Stimulated activated CD8-positive, alpha-beta memory T cell treated with anti-CD3 and anti-CD28 coated beads, Interleukin-15, amount 100 ng/mL, for 24 hours (primary cell): ENCODE measurements at places on chromosomes 2 and 18.
A peak's percentile ranks its signal among the peaks of the same experiment; 100 is the strongest.

- no peak for DNase-seq
These were observed 8.6 kb downstream of the GNLY start for GRCh38 chr2:85702800-85703199.

DNA sequence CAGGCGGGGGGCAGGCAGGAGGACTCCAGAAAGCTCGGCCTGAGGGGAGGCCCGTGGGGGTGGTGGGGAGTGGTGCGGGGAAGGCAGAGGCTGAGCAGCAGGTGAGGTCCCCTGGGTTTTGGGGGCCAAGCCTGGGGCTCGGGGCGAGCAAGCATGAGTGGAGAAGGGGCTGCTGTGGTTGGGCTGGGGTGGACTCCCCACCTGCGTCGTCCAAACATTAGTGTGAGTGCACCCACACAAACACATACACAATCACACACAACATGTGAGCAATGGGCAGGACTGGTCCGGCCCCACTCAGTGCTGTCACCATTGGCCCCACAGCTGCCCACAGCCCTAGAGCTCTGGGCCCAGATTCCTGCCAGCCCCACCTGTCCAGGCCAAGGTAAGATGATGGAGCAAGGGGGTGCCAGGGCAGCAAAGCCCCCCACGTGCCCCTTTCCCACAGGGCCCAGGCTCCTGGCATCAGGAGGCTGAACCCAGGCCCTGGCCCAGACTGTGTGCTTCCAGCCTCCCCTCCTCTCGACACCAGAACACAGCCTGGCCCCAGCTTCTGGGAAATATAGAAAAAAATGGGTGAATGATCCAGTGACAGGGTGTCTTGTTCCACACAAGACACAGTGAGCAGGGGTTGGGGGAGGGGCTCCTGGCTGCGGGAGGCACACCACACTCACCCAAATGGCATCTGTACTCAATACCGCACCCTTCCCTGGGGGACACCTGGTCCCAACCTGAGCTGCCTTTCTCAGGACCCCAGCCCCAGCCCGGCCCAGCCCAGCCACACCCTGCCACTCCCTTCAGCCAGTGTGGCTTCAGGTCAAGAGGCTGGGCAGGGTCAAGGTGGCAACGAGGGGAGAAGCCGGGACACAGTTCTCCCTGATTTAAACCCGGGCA is 463 bp upstream of the ALPP start:
- no peak for DNase-seq

GRCh38 chr2:9573013-9573720 is 17.5 kb upstream of the ADAM17 start:
- DNase-seq, result no peak

DNA sequence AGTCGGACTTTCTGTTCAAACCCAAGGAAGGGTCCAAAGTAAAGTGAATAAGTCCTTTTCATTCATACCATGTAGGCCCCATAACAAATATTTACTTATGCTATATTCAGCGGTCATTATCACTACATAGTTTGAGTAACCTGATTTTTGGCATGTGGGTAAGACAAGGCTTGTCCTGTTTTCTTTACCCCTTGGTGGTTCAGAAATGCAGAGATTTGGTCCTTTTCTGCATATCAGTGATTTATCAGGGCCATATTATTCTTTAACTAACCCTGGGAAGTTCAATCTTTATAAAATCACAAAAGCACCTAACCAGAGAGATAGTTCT is 157.4 kb downstream of the GPD2 start:
- DNase-seq, result no peak

- DNase-seq, result no peak
These were observed 727.6 kb upstream of the DDX18 start for GRCh38 chr2:117086943-117087250.

- no peak for DNase-seq
These were observed 686 bp downstream of the HNMT start for GRCh38 chr2:137964859-137965459.

DNA sequence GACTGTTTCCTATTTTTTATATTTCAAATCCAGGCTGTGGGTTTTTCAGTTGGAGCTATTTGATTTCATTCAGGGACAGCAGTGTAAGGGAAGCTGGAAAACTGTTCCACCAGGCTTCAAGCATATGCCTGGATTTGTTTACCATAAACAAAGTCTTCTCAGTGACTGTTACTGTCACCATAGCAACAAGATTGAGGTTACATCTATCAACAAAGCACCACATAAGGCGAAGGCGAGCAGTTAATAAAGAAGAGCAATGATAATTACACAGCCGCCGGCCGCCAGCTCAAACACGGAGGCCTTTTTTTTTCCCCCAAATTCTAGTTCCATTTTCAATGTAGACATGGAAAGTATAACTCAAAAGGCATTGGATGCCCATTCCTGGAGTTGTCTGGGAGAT is 553.7 kb upstream of the SYT4 start:
- DNase-seq, result no peak

- no peak for DNase-seq
These were observed 99.9 kb downstream of the DYM start for GRCh38 chr18:49360582-49360981.

DNA sequence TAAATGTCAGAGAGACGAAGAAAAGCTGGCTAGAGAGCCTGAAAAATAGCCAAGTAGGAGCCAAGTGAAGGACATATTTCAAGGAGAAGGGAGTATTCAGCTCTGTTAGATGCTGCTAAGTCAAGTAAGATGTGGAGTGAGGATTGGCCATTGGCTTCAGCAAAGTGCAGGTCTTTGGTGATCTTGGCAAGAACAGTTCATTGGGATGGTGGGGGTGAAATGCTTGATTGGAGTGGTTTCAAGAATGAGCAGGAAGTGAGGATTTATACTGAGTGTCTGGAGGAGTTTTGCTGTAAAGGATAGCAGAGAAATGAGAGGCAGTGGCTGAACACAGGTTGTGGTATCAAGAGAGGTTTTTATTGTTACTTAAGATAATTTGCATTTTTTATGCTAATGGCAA is 139.7 kb downstream of the PRPF40A start:
- no peak for DNase-seq

- DNase-seq, result no peak
These were observed 1.7 kb upstream of the PPP4R1 start for GRCh38 chr18:9616049-9616448.

- DNase-seq, result peak; percentile 36
These were observed at the start of gene TLK1 for GRCh38 chr2:171160119-171160955. Gene TLK1 (minus strand): TSS chr2:171160893. CDS start chr2:171160428, 465 bp downstream.

- DNase-seq, result no peak
These were observed 58.5 kb upstream of the TMEM18 start for GRCh38 chr2:735670-736218.

DNA sequence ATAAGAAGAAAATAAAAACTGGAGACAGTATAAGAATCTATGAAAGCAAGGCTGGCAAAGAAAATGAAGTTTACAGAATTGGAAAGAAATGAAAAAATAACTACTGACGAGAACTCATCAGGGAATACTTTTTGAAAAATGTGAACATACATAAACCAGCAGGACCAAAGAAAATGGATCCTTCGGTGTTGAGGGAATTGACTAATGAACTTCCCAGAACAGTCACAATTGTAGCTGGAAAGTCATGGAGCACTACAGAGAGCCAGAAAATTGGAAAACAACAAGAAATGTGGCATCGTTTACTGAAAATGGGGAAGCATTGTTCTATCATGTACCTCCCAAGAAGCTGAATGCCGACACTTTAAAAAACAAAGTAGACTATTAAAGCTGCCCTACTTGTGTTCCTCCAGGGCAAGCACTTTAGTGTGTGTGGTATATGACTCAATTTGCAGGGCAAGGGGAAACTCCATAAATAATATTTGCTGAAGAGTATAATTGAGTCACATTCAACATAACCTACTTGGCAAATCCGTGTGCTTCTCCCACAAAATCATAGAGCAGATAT is 1221.6 kb upstream of the NRXN1 start:
- no peak for DNase-seq

- DNase-seq, result no peak
These were observed 7.8 kb downstream of the CDK15 start for GRCh38 chr2:201813996-201814760.
